ENCODE measurements at places on chromosomes 5 and 9.
A peak's percentile ranks its signal among the peaks of the same experiment; 100 is the strongest.

DNA sequence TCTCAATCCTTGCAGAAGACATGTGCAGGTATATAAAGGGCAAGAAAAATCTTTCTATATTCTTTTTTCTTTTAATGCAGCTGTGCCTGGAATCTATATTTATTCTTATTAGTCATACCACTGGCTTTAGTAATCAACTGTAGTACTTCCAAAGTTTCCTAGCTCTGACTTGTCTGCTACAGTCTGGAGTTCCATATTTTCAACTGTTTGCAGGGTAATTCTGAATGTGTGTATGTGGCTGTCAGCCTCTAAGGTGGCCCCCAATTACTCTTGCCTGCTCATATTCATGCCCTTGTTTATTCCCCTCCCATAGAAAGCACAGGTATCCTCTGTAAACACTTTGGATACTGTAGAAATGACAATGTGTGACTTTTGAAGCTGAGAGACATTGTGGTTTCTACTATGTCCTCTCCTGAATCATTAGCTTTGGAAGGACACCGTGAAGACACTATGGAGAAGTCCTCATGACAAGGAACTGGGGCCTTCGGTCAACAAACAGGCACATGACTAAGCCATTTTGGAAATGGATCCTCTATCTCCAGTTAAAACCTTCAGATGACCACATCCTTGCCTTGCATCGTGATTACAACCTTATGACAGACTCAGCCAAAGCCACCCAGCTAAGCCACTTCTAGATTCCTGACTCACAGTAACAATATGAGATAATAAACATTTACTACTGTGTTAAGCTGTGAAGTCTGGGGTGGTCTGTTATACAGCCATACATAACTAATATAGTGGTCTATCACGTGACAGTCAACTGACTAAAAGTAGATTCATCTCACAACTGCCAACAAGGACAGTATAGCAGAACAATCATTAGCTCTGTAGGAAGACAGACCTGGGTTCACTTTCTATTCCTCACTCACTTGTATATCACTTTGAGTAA, 49.5 kb upstream of the SUSD1 start:
- DNase-seq, result no peak

DNA sequence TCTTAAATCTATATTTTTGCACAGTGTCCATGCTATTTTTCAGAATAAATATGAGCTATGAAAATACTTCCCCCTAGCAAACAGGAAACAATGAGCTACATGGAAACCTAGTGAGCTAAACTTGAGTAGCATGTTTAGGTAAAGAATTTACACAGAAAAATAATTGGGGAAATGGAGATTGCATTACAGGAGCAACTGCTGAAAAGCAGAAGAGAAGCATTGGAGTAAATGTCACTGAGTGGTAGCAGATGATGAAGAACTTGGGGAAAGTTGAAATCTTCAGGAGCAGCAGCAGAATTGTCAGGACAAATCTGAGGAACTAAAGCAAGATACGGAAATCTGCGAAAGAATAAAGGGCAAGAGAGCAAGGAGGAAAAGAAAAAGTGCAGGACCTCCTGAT, 610.3 kb downstream of the TLE1 start:
- no peak for DNase-seq

GRCh38 chr5:111337133-111337532, 112.9 kb downstream of the CAMK4 start:
- DNase-seq, result no peak

DNA sequence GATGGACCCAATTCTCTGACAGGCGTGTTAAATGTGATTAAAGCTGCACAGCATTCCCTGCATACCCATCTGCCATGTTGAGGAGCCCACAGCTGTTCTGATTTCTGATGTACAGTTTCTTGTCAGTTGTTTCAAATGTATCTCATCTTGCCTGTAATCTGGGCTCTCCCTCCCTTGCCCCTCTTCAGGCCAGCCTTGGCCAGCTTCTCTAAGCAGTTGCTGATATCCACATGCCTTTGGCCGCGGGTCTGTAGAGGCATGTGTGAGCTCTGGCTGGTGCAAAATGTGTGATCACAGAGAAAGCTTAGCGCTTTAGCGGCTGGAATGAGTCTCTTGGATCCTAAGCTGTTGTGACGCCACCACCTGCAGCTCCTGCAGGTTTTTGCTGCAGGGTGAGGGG, 332.0 kb downstream of the MLLT3 start:
- DNase-seq, result no peak

- DNase-seq, result peak; percentile 55
Measured at GRCh38 chr5:140966293-140967225, at the start of gene PCDHAC2. TSS of gene PCDHAC2 (plus strand) at chr5:140966476. CDS start at chr5:140966767, 291 bp downstream.

DNA sequence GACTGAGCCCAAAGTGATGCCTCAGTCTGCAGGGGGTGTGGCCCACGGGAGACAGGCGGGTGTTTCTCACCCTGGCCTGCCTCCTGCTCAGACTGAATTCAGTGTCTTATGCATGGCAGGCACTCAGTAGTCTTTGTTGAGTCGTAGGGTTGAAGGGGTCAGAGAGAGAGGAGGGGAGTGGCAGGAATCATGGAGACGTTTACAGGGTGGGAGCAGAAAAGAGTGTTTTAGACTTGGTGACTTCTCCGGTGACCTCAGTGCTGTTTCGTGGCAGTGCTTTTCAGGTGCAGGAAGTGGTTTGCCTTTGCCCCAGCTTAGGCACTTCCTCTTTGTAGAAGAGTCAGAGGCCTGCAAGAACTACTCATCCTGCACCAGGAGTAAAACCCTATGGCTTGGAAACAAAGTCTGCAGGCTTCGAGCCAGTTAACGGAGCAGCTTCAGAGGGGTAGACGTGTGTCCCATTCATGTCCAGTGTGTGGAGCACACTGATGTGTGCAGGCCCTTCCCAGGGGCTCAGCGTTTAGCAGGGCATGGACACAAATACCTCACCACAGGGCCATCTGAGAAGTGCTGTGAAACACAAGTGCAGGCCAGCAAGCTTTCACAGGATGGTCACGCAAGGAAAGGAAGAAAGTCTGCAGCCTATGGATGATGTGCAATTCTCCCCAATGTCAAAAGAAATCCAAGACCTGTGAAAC, 24.5 kb upstream of the SEMA4D start:
- DNase-seq, result no peak

- DNase-seq, result no peak
Measured at GRCh38 chr9:83231039-83231438, 168.1 kb upstream of the RASEF start.

- no peak for DNase-seq
Measured at GRCh38 chr9:71755230-71755629, 13.1 kb downstream of the CEMIP2 start.

GRCh38 chr5:114612406-114612805, 250.5 kb downstream of the KCNN2 start:
- DNase-seq, result no peak

- DNase-seq, result no peak
Measured at GRCh38 chr5:134920848-134921575, 16.1 kb downstream of the PCBD2 start.

- peak; percentile 83 for DNase-seq
Measured at GRCh38 chr5:180830253-180831138, 27.9 kb upstream of the MGAT1 start.

GRCh38 chr5:372556-372995, 51.1 kb downstream of the AHRR start:
- DNase-seq, result peak; percentile 15

- DNase-seq, result no peak
Measured at GRCh38 chr9:17387565-17387964, 191.3 kb upstream of the SH3GL2 start.

GRCh38 chr5:170497311-170498038, 6.3 kb upstream of the KCNIP1 start:
- no peak for DNase-seq

- DNase-seq, result no peak
Measured at GRCh38 chr9:17764306-17764705, 185.4 kb downstream of the SH3GL2 start.

DNA sequence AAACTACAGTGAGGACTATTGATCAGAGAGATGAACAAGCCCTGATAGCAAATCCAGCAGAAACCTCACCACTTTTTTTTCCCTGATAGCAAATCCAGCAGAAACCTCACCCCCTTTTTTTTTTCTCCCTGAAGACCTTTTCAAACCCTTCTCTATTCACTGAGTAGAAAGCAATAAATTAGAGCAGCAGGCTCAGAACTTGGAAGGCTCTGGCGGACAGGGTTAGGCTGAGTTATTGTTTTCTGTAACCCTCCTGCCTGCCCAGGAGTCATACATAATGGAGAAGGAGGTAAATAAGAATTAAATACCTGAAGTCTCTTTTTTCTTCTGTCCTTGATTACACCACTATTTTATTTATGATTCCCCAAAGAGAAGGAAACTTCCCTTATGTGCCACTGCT, 136.3 kb upstream of the SNX2 start:
- no peak for DNase-seq

DNA sequence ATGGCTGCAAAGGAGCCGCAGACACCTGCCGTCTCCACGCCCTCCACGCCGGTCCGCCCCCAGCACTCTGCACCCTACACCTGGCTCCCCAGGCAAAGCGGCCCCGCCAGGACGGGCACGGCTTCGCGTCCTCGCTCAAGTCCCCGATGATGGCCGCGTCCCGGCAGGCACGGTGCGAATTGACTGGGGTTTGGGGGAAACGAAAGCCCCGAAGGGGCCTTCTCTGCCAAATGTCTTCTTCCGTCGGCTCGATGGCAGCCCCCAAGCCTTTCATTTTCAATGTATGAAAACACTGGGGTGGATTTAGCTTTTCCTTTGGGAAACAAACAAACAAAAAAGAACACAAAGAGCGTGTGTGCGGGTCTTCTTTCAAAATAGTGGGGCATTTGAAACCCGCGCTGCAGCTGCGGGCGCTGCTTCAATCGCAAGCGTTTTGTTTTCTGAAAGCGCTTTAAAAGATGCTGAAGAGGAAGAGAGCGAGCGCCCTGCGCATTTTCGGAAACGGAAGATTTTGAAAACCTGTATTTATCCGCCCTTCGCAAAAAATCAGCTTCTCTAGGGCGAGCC, 160.0 kb downstream of the RMI1 start:
- DNase-seq, result peak; percentile 60

GRCh38 chr5:60583616-60584015, 116.3 kb downstream of the DEPDC1B start:
- DNase-seq, result no peak

GRCh38 chr5:168734620-168735300, 155.6 kb upstream of the PANK3 start:
- DNase-seq, result peak; percentile 18

- peak; percentile 59 for DNase-seq
Measured at GRCh38 chr9:130138791-130139190, 33.4 kb upstream of the NCS1 start.

DNA sequence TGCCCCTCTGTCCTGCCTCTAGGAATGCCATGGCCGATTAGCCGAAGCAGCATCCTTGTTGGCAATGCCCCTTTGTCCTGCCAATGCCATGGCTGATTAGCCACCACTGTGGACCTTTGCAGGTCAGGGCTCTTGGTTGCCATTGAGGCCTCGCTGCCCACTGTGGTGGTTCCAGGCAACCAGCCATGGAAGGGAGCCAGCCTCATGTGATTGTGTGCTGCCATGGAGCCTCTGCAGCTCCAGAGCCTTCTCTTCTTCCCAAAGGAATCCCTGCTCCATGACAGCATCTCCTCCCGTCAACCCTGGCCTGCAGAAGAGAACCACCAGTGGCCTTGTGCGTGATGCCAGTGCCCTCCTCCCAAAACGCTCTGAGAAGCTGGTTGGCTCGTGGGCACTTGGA, 187.0 kb downstream of the CACNA1B start:
- no peak for DNase-seq

- no peak for DNase-seq
Measured at GRCh38 chr5:82924226-82925060, 152.8 kb downstream of the TMEM167A start.
